ENCODE measurements at places on chromosomes 3 and 15.

DNA sequence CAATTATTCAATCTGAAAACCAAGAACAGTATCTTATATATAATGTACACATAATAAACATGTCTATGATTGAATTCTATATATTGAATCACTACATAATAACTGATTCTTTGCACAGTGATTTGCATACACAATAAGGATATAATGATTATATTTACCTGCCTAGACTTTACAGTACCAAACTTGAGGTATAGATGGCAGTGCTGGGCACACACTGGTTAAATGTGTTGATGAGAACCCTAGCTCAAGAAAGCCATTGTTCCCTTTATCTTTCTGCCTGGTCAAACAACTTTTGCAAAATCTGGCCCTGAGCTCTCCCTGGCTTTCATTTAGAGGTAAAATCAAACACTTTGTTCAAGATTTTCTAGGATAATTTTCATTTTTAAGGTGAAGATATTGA lies 697.7 kb downstream of the TUSC7 start:
- DNase-seq: no peak

DNA sequence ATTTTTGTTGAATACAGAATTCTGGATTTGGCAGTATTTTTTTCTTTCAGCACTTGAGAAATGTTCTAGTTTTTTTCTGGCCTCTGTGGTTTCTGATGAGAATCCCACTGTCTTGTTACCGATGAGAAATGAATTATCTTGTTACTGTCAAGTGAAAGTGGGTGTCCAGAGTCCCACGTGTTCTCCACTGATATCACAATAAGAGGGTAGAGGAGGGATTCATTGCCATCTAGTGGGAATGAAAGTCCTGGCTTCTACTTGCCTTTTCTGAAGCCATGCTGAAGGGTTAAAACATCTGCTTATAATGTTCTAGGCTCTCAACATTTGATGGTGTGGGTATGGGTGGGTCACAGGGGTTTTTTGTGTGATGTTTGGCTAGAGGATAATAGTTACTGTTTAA lies 66.1 kb downstream of the SEC22A start:
- DNase-seq: no peak

DNA sequence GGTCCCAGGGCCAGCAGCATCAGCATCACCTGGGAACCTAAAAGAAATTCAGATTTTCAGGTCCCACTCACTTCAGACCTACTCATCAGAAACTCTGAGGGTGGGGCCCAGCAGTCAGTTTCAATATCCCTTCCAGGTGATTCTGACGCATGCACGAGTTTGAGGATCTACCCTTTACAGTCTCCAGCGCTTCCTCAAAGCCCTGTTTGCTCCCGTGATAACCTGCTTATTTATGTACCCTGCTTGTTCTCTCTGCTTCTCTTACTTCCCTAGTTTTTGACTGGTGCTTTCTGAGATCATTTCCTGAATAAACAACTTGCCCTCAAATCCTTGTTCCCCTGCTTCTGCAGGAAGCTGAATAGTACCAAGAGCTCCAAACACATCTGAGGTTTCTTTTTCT lies 245.3 kb downstream of the ZNF621 start:
- DNase-seq: no peak

DNA sequence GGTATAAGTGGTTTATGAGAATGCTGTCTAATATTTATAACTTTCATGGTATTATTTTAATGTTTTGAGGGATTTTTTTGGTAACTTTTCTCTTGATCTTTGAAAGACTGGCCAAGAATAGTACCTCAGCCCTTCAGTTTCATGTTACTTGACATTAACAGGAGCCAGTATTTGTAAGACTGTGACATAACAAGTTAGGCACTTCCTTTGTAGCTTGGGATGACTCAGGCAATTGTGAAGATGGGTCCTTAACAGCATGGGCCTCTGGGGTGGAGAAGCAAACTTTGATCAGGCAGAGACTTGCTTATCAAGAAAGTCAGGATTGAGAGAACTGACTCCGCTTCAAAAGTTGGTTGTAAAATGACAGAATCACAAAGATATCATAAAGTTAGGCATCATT lies 9.5 kb downstream of the LRRC49 start:
- DNase-seq: peak; percentile 62

DNA sequence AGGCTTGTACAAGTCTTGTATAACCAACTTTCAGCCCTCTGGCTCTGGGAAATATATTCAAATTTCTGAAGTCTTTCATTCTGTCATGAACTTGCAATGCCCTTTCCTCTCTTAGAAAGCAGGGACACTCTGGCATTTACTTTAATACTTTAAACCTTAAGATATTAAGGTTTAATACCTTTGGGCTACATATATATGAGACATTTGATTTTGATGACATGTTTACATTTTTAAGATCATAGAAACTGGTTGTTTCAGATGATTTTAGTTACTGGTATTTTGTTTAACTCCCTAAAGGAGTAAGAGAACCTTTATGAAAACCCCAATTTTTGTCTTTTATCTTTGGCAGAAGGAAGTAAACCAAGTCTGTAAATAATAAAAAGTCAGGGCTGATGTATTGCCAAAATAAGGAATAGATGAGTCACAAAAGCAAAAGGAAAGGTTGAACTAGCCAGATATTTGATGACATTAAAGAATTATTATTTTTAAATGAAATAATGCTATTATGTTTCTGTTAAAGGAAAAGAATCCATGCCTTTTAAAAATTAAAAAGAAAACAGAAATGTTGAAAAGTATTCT lies 579.0 kb upstream of the CBLB start:
- DNase-seq: no peak

DNA sequence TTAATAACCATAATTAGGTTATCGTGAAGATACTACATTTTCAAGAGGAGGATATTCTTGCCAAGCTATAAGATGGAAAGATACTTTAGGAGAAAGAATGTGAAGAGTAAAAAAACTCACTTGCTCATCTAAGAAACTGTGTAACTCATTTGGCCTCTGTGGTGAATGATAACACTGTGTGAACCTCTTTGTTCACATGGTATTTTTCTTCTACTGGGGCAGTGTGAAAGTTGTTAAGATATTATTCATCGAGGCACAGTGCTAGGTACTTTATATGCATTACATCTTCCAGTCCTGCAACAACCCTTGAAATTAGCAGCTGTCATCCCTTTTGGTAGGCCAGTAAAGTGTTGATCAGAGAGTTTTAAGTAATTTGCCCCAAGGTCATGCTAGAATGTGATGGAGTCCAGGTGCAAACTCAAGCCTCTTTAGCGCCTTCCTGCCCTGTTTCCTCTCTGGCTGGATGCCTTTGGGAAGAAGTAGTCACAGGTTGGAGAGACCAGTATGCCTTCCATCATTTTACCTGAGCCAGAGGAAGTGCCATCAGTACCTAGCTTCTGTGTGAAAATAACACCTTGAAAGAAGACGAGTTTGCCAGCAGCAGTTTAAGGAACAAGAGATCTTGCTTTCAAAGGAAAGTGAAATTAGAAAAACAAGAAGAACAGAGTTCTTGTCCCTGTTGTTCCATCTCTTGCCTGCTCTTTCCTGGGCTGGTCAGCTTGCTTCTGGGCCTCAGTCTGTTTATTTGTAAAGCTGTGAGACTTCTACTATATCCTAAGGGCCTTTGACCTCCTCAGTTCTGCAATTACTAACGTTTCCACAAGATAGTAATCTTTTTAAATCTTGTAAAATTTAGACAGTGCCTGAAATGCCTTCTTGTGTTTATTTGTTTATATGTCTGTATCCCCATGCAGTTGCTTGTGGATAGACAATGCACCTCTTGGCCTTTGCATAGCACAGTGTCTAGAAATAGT lies 179.3 kb downstream of the FNDC3B start:
- DNase-seq: no peak

DNA sequence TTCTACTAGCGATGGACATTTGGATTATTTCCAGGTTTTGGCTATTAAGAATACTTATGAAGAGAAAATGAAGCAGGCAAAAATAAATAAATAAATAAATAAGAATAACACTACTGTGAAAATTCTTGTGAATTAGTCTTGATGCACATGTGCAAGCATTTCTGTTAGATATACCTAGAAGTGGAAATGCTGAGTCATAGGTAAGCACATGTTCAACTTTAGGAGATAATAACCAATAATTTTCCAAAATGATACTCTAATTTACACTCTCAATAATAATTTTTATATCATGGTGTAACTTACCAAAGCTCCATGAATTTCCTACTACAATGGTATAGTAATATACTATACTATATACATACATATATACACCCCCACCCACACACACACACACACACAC lies 23.4 kb downstream of the EMC4 start:
- DNase-seq: no peak

DNA sequence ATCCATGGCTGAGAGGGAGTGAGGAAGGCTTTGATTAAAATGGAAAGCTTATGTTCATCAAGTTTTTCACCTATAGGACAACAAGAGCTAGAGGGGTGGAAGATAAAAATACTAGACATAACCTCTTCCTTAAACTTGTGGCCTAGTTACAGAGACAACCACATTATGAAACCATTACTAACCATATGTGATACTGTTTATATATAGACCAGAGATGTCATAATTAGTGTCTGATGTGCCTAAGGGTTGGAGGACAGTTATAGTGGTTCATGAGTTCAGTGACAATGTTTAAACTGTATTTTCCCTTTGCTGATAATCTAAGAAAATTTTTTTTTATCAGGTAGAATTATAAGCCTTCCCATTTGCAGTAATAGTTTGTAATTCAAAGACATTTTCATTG lies 23.7 kb downstream of the PHLDB2 start:
- no peak for DNase-seq

- DNase-seq: no peak
Measured at GRCh38 chr15:90982135-90982534, 12.2 kb downstream of the PRC1 start.

DNA sequence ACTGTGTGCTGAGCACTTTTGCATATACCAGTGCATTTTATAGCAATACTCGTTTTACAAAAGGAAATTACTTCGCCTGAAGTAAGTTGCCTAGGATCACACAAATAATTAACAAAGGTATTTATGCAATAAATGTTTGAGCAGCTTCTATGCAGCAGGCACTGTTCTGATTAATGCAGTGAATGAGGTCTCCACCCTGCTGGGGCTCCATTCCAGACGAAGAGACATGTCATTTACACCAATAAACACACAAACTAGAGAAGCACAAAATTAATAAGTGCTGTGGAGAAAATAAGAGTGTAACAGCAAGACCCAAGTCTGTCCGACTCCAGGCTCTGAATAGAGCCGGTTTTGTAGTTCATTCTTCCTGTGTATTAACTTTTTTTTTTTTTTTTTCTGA lies 17.5 kb downstream of the NOX5 start:
- no peak for DNase-seq

All from GM04503 (cell line).